Stimulated activated CD8-positive, alpha-beta memory T cell treated with anti-CD3 and anti-CD28 coated beads, Interleukin-15, amount 100 ng/mL, for 24 hours (primary cell): ENCODE measurements at places on chromosomes 5 and 9.

- no peak for DNase-seq
Measured at GRCh38 chr9:81522716-81523551, 166.4 kb downstream of the TLE1 start.

DNA sequence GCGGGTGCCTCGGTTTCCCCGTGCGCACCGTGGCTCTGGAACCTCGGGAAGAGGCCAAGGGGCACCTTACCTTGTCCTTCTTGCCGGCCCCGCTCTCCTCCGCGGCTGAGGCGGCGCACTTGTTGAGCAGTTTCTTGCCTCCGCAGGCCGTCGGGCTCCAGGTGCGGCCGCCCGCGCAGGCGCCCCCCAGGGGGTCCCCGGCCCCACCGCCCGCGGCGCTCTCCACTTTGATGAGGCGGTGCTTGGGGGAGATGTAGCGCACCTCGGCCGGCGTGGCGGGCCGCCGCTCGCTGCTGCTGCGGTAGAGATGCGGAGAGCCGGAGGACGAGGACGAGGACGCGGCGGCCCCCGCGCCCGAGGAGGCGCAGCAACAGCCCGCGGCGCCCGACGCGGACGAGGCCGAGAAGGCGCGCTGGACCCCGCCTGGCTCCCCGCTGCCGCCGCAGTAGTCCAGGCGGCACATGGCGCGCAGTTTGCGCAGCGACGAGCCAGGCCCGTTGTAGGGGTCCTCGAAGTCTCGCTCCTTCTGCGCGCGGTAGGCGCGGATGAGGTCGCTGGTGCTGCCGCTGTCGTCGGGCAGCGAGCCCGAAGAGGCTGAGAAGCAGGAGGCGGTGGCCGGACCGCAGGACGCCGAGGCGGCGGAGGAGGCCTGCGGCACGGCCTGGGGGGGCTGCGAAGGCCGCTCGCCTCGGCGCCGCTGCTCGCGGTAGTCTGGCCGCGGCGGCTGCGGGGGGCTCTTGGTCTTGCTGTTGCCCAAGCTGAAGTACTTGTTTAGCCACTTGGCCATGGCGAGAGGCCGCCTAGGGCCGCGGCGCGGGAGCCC lies 957 bp downstream of the SHB start:
- no peak for DNase-seq

GRCh38 chr5:1820926-1821325 lies 19.7 kb downstream of the NDUFS6 start:
- no peak for DNase-seq

DNA sequence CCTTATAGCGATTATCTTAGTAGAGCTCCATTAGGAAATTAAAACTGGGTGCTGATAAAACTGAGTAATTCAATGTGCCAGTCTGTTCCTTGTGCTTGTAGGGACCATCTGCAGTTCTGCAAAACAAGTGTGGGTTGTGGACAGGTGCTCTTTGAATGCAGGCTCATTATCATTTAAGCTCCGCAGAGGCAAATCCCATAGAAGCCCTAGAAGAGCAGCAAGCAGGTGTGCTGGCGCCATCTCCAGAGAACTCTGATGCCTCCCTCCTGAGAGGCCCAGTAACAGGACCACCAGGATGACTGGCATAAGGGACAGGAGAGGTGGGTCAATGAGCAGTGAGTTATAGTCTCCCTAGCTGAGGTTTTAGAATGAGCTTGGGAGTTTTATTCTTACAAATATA lies 1342.4 kb upstream of the DMAC1 start:
- no peak for DNase-seq

- DNase-seq: no peak
Measured at GRCh38 chr5:166436872-166437271, 1854.6 kb upstream of the WWC1 start.

DNA sequence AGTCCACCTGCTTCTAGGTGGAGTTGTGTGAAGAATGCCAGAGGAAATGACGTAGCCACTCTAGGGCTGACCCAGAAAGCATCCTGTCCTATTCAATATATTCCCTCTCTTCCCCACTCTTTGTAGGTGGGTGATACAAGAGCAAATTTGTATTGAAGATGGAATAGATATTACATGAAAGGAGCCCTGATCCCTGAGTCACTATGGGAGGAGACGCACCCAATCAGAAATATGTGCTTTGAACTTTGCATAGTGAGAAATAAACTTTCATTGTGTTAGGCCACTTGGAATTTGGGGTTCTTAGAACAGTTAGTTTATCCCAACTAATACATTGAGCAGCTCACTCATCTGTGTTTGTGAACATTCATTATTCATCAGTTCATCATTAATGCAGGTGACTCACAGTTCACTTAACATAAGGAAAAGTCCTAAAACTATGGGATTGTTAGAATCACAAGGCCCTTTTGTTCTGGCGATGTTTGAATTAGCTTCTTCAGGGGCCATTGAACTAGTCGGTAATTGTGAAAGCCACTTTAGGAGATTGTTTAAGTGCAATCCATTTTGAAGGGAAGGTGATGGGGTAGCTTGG lies 26.9 kb upstream of the NTRK2 start:
- no peak for DNase-seq

- no peak for DNase-seq
Measured at GRCh38 chr9:3874449-3875360, 348.9 kb upstream of the RFX3 start.

GRCh38 chr9:20989923-20990341 lies 41.5 kb downstream of the HACD4 start:
- DNase-seq: no peak
